NCI-H774 (cell line): ENCODE measurements at places on chromosomes 16 and 17.

- DNase-seq = no peak
Measured at GRCh38 chr16:3266873-3267537, 10.6 kb upstream of the MEFV start.

DNA sequence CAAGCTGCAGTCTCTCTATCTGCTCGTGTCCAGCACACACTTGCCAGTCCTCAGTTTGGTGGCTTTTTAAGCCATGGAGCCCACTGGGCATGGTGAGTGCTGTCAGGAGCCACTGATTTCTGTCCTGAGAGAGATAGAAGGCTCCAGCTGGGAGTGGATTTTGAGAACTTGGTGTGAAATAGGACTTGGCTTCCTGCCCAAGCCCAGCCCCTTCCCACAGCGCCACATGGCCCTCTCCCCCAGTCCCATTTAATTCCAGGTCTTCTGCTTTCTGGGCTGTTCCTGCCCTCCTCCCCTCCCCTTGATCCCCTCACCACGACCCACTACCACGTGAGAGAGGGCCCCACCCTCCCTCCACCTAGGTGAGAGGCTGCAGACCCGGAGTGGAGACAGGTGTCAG, 14.4 kb upstream of the ABCC3 start:
- DNase-seq = no peak

DNA sequence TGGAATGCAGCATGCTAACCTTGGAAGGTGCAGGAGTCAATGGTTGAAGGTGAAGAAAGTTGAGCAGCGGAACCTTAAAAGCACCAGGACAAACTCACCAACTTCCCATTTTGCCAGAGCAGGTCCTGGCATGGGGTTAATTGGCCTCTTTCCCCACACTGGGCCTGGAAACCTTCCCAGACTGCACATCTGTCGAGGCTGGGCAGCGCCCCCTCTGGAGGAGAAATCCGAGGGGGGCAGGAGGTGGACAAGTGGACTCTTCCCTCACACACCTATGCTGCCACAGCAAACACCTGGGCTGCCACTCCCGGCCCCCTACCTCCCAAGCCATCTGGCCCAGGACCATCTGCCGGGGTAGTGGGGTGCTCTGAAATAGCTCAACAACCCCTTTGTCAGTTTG, 232.4 kb downstream of the CBLN1 start:
- no peak for DNase-seq

DNA sequence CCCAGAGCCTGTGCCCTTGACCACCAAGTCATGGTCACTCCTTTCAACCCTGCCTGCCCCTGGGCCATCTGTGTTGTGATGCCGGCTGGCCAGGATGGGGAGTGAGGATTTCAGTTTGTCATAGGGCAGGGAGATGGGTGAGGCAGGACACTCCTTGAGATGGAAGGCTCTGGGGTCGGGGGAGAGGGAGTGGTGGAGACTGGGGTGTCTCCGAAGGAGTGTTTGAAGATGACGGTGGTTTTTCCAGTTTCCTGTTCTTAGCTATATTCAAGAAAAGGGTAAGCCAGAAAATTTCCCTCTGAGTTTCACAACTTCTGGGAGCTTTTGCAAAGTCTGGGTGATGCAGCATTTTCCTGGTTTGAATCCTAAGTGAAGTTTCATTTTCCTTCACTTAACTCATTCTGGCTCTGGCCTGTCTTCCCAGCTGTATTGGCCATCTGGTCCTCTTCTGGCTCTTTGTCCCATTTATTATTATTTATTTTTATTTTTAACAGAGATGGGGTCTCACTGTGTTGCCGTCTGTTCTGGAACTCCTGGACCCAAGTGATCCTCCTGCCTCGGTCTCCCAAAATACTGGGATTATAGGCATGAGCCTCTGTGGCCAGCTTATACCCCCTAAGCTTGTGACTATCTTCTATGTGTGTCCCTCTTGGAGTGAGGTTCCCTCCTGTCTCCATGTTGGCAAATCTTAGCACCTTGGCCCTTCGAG, 27.7 kb downstream of the ABCC1 start:
- no peak for DNase-seq

DNA sequence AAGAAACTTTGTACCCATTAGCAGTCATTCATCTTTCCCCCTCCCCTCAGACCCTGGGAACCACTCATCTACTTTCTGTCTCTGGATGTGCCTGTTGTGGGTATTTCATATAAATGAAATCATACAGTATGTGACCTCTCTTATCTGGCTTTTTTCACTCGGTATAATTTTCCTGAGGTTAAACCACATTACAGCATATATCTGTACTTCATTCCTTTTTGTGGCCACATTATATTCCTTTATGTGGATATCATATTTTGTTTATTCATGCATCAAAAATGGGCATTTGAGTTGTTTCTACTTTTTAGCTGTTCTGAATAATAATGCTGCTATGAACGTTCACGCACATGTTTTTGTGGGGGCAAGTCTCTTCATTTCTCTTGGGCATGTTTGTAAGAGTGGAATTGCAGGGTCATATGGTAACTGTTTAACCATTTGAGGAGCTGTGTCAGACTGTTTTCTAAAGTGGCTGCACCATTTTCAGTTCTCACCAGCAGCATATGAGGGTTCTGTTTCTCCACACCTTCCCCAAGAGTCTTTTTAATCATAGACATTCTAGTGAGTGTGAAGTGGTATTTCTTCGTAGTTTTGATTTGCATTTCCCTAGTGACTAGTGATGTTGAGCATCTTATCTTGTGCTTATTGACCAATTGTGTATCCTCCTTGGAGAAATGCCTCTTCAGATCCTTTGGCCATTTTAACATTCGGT, 3.8 kb downstream of the SNX29 start:
- no peak for DNase-seq

GRCh38 chr17:76725580-76726230, 701 bp downstream of the JMJD6 start:
- no peak for DNase-seq

DNA sequence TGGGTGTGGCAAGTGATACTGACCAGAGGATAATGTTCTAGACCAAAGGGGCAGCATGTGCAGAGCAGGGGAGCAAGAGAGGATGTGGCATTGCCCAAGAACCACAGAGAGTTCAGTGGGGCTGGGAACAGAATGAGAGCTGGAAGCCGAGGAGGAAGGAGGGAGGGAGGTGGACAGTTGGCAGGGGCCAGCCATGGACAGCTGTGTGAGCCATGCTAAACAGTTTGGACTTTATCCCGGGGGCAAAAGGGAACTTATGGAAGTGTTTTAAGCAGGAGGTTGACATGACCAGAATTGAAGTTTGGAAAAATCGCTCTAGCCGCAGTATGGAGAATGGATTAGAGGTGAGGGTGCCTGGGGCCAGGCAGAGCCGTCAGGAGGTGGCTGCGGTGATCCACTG, 29.4 kb upstream of the TMEM132E start:
- DNase-seq = no peak

DNA sequence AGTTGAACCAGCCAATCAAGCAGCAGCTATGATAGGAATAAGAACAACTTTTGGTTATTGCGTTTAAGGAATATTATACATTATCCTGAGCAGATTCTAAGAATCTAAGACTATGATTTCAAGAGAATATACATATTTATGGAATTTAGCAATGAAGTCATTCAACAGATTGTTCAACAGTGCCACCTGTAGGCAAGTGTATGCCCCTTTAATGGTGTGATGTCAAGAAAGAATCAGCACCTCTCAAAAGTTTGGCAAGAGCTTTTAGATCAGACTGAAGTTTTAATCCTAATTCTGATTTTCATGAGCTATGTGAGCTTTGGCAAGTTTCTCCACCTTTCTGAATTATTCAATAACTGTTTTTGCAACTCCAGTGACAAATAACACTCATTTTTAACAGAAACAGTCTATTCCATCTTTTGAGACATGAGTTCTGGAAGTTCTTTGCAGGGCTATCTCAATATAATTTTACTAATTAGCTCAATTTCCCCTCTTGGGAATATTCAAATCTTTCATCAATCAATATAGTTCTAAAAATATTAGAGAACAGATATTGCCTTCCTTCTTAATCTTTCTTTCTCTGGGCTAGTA, 474.3 kb upstream of the TOM1L1 start:
- peak; percentile 6 for DNase-seq

- DNase-seq = peak; percentile 79
Measured at GRCh38 chr17:81513372-81513752, 763 bp upstream of the ACTG1 start.

- DNase-seq = no peak
Measured at GRCh38 chr17:55730808-55731207, 8.1 kb upstream of the TMEM100 start.

GRCh38 chr16:58057121-58057520, 31.6 kb downstream of the MMP15 start:
- DNase-seq = no peak

DNA sequence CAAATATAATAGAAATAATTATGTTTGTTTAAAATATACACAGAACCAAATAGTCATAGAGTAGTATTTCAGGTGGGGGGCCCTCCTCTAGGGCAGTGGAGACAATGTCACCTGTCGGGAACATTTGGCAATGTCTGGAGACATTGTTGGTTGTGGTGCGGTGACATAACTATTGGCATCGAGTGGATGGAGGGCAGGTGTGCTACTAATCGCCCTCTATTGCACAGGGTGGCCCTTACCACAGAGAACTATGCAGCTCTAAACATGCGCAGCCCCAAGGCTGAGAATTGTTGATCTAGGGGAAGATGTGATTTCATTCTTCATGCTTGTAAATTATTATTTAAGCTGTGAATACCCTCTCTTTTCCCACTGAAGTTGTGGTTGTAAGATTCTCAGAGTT, 594.0 kb downstream of the WWOX start:
- DNase-seq = no peak

DNA sequence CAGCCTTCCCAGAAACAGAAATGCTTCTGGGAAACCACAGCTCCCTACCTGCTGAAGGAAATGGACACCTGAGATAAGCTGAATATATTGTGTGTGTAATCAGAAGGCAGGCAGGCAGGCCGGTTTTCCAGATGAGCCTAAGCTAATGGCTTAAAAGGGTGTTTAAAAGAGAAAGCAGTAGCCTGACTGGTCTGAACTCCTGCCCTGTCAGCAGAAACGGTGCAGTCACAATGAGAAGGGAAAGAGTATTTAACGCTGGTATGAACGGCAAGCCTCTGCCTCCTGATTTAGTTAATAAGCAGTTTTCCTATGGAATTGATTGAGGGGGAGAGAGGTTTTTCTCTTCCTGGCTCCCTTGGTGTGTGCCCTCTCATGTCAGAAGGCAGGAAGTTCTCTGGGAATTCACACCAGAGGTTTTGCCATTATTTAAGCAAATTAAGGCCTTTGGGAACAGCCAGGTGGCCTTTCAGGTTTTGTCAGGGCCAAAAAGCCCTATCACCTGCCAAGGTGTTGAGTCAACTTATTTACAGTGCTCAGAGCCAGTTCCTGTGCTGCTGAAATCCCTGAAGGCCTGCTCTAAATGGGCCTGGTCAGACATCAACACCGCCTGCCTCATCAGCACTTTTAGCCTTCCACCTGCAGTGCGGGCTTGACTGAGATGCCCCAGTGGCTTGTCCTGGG, 41.6 kb downstream of the CDH1 start:
- DNase-seq = peak; percentile 59

DNA sequence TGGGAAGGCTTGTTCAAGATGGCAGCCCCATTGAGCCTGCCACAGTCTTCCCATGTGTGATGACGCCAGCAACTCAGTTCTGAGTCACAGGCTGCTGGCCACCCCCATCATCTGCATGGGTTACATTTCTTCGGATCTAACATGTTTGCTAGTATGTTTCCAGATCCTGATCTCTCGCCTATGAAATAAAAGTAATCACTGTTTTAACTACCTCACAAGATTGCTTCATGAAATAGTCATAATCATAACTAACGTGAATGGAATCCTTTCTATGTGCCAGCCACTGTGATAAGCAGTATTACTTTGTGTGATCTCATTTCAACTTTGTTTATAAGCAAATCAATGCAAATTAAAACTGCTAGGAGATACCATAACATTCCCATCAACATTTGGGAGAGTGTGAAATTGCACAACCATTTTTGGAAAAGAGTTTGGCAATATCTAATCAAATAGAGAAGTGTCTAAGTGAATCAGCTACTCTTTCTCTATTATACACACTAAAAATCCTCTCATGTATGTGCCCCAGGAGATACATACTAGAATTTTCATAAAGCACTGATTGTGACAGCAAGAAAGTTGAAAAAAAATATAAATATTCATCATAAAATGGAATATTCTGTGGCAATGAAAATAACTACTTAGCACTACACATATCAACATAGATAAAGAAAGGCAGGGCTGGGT, 300.2 kb upstream of the IRX5 start:
- DNase-seq = no peak

DNA sequence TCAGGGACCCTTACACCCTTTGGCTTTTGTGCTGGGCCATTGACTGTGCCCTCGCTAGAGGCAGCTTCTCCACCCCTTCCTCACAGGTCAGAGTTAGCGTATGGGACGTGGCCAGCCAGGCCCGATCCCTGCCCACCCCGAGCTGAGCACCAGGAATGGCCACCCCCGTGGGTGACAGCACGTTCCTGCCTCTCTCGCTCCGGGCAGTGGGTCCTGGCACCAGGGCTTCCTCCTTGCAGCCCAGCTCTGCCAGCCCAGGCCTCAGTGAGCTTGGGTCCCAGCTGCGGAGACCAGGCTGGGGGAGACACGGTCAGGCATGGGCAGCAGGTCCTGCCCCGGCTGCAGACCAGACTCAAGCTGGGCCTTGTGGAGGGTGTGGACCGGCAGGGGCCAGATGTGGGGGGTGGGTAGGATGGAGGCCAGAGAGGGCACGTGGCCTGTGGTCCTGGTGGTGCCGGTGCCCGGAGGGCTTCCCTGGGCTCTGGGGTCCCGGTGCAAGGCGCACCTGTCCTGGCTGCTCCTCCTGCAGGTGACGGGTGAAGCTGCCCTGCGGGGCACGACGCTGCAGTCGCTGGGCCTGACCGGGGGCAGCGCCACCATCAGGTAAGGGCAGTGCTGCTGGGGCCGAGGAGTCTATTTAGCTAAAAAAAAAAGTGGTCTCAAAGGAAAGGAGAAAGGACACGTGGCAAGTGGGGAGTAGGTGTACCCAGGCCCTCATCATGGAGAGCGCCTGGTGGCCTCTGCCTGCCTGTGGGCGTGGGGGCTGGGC, 18.2 kb downstream of the ASPSCR1 start:
- DNase-seq = no peak

GRCh38 chr17:13843862-13844635, 225.3 kb upstream of the COX10 start:
- DNase-seq = no peak

GRCh38 chr16:13906168-13907089, 13.5 kb upstream of the ERCC4 start:
- no peak for DNase-seq

GRCh38 chr16:21185659-21186325, 25.6 kb downstream of the ZP2 start:
- no peak for DNase-seq

DNA sequence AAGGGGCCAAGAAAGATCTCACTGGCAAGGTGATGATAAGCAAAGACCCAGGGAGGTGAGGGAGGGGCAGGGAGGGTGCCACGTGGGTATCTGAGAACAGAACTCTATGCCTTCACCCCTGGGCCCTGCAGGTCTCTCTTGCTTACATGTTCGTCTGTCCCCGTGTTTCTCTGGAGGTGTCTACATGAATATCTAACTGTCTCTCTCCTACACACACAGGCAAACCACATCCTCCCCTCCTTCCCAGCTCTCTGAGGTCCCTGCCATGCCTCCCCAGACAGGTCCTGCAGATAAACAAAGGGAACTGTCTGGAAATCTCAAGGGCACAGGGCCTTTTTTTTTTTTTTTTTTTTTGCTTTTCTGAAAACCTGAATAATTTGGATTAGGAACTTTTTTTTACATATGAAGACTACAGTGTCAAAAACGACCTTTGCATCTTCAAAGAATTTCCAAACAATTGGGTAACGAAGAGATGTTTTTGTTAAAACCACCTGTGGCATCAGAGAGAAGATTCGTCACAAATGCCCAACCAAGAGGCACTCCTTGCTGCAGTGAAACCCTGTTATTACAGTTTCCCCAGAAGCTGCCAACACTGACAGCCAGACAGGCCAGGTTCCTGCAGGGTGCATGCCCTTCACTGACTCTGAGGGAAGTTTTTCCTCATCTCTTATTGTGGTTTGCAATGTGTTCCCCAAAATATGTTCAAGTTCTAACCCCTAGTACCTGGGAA, 17.8 kb downstream of the PLLP start:
- no peak for DNase-seq
